ENCODE measurements at places on chromosomes 4 and X. TPM values are rescaled to one million over a fixed set of nuclear protein-coding genes. Genes with fewer than 3 reads are reported as not detected.

- DNase-seq: no peak
These were observed 353.6 kb upstream of the RPS6KA3 start for GRCh38 chrX:20620306-20620705.

TBC1D8B gene
- total RNA-seq: 0.41 TPM

CLDN2 gene
- total RNA-seq: not detected

- no peak for DNase-seq
These were observed 3.7 kb downstream of the PORCN start for GRCh38 chrX:48512371-48512935.

TSPAN5 gene
- 67.3 TPM for total RNA-seq

- no peak for DNase-seq
These were observed 445.2 kb upstream of the ZFP42 start for GRCh38 chr4:187550256-187550950.

- DNase-seq: no peak
These were observed 119.7 kb upstream of the NWD2 start for GRCh38 chr4:37124800-37125199.

DNA sequence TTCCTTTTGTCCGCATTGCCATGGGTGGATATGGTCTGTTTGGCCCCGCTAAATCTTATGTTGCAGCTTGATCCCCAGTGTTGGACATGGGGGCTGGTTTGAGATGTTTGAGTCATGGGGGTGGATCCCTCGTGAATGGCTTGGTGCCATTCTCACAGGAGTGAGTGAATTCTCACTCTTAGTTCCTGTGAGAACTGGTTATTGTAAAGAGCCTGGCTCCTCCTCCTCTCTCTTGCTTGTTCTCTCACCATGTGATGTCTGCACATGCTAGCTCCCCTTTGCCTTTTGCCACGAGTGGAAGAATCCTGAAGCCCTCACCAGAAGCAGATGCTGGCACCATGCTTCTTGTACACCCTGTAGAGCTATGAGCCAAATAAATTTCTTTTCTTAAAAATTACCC lies 22.6 kb upstream of the STBD1 start:
- DNase-seq: no peak

OFD1 gene
- 15.9 TPM for total RNA-seq

DNA sequence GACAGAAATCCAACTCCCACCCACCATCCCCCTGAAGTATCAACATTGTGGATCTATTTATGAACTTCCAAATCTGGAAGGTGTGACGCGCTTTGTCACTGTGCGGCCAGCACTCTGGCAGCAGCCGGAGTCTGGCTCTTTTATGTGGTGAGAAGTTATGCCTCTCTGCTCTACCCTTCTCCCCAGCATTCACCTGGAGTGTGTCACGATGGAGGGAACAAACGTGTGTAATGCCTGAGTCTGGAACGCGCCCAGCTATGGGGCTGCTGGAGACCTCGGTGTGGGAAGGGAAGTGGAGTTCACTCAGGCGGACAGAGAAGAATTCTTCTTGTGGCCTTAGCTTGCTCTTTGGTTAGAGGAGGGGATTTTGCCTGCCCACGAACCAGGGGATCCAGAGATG lies 222.1 kb upstream of the RPL34 start:
- DNase-seq: peak; percentile 13

DNA sequence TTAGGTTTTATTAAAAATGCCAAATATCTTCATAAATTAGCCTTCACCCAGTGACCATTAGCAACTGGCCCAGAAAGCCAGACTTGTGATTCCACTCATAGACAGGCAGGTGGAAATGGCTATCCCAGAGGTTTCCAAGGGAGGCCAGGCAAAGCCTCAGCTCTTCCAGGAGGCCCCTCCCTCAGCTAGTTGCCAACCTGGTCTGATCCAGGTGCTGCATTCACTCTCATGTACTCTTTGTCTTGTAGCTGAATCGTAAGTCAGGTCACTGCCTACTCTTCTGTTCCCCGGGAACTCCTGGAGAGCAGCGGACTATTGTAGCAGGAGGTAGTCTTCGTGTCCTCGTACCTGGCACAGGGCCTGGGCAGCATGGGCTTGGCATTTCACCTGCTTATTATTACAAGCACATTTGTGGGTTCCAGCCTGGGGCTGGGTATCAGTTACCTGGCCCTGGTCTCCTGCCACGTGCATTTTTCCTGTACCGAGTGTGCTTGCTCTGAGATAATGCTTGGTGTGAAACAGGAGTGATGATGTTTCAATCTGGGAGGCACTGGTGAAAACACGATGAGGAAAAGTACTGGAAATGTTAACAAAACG lies 101.6 kb downstream of the FAM193A start:
- no peak for DNase-seq

PFKFB1 gene
- total RNA-seq: 0.41 TPM

DNA sequence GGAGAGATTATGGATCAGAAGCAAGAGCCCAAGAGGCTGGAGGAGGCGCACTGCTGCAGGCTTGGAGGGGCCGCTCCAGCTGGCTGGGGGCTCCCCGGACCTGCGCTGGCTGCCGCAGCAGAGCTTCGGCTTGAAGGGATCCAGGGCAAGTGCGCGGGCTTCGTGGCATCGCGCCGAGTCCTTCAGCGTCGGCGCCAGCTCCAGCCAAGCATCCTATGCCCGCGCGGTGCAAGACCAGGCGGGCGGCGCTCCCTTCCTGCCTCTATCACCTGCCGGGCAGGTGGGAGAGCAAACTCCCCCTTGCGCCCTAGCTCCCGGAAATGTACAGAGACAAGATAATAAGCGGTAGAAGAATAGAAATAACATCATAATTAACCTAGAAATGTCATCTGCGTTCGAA lies 10.5 kb upstream of the UCP1 start:
- DNase-seq: no peak

DNA sequence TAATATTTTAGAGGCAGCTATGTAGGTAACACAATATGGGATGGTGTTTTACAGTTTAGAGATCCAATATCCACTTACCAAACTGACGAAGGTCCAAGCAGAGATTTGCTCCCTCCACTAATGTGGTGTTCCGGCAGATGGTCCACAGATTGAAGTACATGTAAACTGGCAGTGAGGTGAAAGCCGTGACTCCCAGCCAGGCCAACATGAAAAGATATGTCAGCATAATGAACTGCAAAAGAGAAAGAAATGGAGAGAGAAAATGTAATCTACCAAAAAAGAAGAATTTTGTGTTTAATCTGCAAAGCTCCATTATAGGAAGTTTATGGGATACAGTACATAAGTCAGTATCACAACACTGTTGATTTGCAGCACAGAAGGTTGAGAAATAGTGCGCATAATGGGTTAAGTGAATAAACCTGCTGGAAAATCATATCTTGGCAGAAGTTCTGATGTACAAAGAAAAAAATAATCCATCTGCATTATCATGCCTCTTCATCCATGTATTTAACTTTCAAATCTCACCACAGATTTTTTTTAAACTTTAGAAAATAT lies 160.2 kb downstream of the GPM6A start:
- no peak for DNase-seq

SOWAHD gene
- total RNA-seq: 0.82 TPM

- no peak for DNase-seq
These were observed 56.4 kb downstream of the STARD8 start for GRCh38 chrX:68703846-68704245.

DNA sequence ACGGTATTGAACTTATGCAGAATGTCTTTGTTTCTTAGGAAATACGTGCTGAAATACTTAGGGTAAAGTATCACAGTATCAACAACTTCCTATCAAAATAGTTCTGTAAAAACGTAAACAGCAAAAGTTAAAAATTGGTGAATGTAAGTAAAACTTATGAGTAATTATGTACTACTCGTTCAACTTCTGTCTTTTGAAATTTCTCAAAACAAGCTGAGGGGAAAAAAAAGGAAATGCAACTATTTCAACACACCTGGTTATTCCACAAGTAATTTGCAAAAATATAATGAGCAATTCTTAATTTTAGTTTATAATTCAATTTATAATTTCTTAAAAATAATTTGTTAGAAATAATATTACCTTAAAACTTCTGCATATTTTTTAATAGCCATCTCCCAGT lies 8.3 kb downstream of the PPID start:
- no peak for DNase-seq

DNA sequence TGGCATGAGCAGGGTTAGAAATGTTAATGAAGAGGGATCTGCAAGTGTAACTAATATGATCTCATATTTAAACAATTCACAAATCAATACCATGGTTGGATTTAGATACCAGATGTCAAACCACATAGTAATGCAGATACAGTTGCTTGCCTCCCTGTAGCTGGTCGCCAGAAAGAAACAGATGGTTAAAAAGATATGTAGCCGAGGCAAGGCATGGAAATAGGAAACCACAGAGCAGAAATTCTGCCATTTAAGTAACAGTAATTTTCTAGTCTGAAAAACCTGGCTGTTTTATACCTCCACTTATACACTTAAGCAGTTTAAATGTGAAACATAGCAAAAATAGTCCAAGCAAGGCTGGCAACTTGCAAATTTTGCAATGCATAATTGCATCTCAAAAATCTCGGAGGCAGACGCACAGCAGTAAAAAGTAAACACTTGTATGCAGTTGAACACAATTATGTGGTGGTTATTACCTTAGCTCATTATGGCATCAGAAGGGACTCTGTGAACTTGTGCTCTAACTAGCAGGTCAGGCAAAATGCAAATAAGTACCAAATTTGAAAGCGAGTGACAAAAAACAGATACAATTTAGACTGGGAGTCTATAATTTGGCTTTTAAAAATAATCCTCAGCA lies 126.8 kb downstream of the NAA11 start:
- DNase-seq: no peak

PDHA2 gene
- not detected for total RNA-seq

UGT2A3 gene
- not detected for total RNA-seq

DNA sequence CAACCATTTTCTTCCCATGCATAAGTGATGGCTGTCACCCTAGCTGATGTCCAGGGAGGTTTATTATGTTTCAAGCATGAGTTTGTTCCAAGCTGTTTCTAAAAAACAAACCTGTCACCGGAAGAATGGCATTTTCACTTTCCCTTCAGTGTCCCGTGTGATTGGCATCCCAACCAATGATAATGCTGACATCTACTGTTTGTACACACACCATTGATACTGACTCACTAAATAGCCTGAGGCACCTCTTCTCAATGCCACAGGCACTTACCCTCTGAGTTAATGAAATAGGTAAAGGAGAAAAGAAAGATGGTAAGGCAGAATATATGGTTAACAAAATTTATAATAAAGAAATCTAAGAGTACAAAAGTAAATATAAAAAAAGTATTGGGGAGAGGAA lies 23.1 kb upstream of the VCX2 start:
- no peak for DNase-seq

GRCh38 chr4:134202166-134202956 lies 772 bp upstream of the PABPC4L start:
- DNase-seq: no peak

- no peak for DNase-seq
These were observed 863.1 kb downstream of the CCSER1 start for GRCh38 chr4:90990284-90990683.

ELOVL6 gene
- total RNA-seq: 27.7 TPM

DNA sequence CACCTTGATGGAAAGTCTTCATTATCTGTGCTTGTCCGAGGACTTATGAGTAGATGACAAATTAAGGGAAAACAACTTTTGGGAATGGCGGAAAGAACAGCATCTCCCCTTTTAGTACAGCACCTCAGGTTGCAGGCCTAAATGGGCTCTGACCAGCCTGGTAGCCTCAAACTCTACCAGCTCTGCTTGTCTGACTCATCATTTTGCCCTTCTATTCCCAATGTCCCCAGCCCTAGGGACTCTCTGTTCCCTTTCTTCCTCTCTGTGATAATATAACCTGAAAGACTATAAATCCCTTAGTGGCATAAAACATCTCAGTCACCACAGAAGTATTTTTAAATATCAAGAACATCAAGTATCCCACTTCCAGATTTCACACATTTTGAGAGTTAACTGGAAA lies 121.9 kb downstream of the THOC2 start:
- no peak for DNase-seq

TSR2 gene
- total RNA-seq: 13.0 TPM

GRCh38 chr4:183205709-183206108 lies 106.7 kb downstream of the WWC2 start:
- DNase-seq: no peak

F8A2 gene
- total RNA-seq: not detected

- peak; percentile 26 for DNase-seq
These were observed 389.0 kb upstream of the ZFP42 start for GRCh38 chr4:187606581-187606980.

RTL3 gene
- not detected for total RNA-seq

DNA sequence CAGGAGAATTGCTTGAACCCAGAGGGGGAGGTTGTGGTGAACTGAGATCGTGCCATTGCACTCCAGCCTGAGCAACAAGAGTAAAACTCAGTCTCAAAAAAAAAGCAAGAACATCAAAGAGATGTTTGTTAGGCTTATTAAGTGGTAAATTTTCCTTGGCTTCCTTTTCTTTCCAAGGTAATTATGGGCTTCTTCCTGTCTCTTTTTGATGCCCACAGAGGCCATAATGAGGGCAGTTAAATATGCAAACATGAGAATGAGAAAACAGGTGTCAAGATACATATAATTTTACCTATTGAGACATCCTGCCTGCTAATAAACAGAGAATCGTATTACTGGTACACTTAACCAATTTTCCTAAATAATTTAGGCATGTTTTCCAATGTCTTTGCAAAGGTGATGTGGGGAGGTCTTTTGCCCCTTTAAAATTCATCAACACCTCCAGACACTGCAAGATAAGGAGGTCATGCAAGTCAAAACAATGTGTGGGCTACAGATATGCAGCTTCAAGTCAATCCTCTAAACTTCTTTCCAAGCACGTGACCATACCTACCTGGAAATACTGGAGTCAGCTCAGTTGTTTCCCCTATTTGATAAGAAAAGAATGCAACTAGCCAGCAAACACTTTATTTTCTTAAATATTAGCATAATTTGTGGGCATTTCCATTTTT lies 2.7 kb downstream of the SLC39A8 start:
- no peak for DNase-seq

DNA sequence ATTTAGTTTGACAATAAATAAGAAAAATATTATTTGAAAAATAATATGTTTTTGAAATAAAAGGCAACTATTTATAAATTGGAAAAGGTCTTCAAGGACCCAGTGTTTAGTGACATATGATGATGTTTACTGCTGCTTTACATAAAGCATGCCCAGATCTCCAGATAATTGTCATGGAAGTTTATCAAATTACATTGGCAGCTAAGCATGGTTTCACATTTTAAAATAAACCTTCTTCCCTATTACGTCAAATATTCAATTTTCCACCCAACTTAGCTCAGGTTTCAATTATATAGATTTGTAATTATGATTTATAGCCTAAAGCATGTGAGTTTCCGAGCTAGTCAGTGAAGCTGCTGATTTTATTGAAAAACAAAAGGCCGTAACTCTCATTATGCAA lies 417.2 kb downstream of the CFAP47 start:
- no peak for DNase-seq

DNA sequence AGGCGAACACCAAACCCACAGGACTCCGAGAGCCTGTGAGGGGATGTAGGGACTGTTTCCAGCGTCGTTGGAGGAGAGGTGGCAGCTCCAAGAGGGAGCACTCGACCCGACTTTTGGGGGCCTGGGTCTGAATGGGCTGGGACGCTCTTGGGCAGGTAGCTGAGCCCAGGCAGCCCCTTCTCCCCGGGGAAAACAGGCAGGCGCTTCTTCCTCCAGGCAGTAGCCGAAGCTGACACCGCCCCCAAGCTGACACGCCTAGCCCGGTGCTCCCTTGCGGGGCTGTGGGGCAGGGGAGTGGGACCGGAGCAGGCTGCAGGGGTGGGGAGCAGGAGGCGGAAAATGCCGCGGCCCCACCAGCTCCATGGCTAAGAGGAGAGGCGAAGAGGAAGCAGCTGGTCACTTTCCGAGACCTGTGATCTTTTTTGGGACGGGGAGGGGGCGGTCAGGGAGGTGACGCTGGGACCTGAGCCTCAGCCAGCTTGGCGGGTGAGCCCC lies 4.2 kb downstream of the NKX1-1 start:
- DNase-seq: no peak
